ENCODE measurements at places on chromosomes 7 and 10.
A peak's percentile ranks its signal among the peaks of the same experiment; 100 is the strongest.

- DNase-seq, result no peak
Measured at GRCh38 chr10:106859892-106860652, 304.4 kb downstream of the SORCS1 start.

DNA sequence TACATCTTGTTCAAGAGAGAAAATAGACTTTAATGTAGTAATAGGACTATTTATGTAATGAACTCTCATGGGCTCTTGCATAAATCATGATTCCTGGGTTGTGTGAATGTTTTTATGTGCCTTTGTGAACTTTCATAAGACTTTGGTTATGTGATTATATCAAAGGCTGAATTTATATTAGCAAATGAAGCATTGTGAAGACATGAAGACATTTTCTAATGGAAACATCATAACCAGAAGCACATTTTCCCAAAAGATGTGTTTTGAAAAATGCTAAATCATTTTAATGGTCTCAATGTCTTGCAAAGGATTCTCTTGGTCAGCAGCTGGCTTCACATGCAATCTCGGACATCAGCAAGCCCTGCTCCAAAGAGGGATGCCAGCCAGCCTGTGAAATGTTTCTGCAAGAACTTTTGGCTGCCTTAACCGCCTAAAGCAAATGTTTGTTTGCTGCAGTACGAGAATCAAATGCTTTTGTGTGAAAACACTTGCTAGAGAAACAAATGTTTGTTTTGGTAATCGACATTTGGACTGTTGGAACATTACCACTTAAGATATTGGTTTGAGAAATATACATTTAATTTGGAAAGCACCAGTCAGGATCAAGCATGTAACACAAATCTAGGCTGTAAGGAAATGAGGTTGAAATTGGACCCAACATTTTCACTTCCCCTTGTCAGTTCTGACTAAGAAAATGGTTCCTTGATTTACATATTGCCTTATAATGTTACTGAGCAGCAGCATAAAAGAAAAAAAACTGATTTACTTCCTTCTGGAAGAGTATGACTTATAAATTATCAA is 102.1 kb downstream of the RTKN2 start:
- DNase-seq, result no peak

GRCh38 chr10:45410489-45410806 is 36.4 kb downstream of the ALOX5 start:
- no peak for DNase-seq

GRCh38 chr7:100626530-100627237 is 14.3 kb downstream of the MOSPD3 start:
- peak; percentile 44 for DNase-seq

- DNase-seq, result no peak
Measured at GRCh38 chr7:131483586-131483985, 72.8 kb downstream of the PODXL start.

DNA sequence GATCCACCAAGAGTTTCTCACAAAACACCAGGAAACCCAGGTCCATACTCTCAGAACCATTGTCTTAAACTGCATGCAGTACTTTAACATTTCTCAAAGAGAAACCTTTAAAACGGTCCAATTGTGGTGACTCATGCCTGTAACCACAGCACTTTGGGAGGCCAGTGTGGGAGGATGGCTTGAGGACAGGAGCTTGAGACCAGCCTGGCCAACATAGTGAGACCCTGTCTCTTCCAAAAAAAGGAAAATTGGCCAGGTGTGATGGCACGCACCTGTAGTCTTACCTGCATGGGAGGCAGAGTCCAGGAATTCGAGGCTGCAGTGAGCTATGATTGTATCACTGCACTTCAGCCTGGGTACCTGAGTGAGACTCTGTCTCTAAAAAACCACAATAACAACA is 97.5 kb upstream of the OIT3 start:
- no peak for DNase-seq

GRCh38 chr7:100563809-100564400 is 9.8 kb downstream of the SAP25 start:
- peak; percentile 35 for DNase-seq

GRCh38 chr10:7424315-7424714 is 13.5 kb upstream of the SFMBT2 start:
- no peak for DNase-seq

GRCh38 chr7:106623853-106624252 is 37.1 kb downstream of the CCDC71L start:
- no peak for DNase-seq

DNA sequence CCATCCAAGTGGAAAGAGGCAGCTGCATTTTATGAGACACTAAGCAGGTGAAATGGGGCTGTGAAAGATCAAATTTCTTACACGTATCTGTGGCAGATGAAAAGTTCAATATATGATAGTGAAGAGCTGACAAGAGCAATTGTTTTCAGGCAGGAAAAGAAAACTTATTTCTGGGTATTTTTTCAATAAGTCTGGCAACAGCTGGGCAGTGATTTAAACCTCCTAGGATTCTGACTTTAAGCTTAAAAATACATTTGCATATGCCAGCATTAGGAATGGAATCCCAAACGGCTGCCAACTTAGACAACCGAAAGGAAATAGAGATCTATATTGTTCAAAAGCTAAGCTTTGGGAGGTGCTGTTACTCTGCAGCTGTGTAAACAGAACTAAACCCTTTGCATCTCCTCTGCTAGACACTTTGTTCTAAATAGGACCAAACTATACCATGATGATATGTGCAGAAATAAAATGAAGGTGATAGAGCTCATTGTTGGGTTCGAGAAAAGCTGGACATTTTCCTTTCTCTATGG is 26.1 kb downstream of the DYNC1I1 start:
- DNase-seq, result peak; percentile 21

DNA sequence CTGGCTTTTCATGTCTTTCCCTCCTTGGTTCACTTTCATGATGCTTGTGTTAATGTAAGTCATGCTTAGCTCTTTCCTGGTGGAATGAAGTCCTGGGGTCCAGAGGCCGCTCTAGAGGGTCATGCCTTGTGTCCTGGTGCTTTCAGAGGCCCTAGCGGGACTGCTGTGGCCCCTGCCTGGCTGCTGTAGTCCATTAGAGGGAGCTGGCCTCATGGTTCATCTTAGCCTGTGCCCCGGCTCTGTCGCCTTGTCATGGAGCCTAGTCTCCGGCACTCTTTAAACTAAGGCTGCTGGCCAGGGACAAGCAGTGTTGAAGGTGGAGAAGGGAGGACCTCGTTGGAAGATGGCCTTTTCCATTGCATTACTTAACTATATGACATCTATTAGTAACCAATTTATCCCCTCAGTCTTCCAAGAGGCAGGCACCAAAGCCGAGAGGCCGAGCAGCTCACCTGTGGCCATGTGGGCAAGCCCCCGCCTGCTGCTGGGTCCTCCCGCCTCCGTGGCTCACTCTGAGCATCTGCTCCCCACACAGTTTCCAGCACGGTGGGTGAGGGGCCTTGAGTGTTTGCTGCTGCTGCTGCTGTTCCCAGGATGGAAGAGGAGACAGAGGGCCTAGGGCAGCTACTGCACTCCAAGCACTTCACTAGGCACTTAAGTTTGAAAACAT is 5.0 kb upstream of the NDUFB2 start:
- no peak for DNase-seq

DNA sequence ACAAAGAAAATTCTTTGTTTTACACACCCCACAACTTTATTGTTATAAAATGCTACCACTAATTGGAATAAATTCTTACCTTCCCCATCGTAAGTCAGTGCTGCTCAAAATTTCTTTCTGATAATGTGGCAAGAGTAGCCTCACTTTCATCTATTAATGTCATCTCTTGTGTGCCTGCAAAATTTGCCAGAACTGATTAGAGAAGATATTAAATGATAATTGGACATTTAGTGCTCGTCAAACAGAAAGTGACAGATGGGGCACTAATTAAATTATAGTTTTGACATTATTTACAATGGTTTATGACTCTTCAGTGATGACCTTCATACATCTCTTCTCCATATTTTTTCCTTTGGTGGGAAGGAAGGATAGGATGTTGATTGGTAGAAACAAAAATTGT is 690.9 kb downstream of the NXPH1 start:
- no peak for DNase-seq

- DNase-seq, result no peak
Measured at GRCh38 chr7:114939484-114940097, 17.7 kb downstream of the MDFIC start.

DNA sequence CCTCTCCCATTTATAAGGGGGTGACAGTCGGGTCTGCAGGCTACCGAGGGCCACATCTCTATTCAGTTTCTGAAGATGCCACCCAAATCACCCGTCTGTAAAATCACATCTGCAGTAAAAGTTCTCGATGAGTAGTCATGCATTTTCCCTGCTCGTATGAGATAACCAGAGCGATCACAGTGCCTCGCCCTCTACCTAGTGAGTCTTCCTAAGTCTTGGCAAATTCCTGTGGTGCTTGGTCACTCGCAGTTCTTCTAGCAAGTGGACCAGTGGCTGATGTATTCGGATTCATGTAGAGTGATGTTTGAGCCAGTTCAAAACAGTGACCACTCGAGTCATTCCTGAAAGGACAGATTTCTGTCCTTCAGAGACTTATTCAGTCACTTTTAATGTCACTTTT is 44.9 kb downstream of the INSYN2A start:
- DNase-seq, result no peak

- no peak for DNase-seq
Measured at GRCh38 chr10:86316990-86317389, 49.6 kb downstream of the GRID1 start.

DNA sequence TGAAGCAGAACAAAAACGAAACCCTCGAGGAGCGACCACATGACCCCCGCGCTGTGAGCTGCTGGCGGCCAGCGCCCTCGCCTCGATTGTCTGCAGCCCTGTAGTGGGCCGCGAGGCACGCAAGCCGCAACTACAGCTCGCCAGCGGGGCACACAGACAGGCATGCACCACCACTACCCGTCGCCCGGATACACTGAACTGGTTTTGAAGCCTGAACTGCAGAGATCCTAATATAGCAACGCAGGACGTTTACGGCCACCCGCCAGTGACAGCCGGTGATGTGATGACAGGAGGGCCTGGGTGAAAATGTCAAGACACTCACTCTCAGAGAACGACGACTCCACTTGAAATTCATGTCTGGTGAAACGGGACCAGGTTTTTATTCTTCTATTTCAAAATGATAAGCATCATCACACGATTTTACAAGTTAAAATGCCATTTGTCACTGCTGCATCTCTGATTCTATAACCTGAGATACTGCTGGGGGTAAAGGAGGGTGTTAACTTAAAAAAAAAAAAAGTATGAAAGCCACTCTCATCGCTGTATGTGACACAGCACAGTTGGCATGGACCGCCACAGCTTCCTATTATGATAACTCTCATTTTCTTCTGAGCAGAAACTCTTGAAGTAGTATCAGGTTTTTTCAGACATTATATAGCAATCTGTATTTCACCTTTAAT is 120.3 kb upstream of the DIP2C start:
- no peak for DNase-seq

DNA sequence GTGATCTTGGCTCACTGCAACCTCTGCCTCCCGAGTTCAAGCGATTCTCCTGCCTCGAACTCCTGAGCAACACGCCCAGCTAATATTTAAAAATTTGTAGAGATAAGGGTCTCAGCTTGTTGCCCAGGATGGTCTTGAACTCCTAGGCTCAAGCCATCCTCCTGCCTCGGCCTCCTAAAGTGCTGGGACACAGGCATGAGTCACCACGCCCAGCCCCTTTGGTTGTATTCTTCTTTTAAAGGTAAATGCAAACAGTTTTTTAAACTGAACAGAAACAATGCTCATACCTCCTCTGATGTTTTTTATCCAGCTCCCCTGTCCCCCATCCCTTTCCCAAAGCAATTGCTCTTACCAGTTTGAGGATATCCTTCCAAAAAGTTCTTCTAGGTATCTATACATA is 79.5 kb upstream of the DUSP5 start:
- DNase-seq, result no peak

- no peak for DNase-seq
Measured at GRCh38 chr10:93461807-93462178, 20.3 kb downstream of the MYOF start.

- DNase-seq, result no peak
Measured at GRCh38 chr10:92530891-92531535, 42.9 kb downstream of the IDE start.

DNA sequence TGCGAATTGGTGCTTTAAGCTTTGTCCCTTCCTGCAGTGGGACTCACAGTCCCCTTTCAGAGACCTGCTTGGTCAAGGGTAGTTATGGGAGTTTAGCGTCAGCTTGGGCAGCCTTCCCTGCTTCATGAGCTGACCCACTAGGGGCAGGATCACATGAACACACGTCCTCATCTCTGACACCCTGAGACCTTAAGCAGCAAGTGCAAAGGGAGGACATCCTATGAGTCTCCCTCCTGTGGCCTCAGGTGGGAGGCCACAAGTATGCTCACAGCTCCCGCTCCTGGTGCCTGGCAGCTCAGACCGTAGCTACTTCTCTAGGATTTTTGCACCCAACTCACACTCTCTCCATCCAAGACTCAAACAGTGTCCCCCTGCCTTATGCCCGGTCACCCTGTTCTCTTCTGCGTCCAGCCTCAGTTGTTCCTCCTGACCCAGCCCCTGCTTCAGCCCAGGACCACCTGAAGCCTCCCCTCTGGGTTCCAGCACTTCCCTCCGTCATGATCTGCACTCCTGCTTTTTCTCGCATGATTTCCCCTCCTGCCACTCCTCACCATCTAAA is 136.6 kb upstream of the FAM20C start:
- no peak for DNase-seq

DNA sequence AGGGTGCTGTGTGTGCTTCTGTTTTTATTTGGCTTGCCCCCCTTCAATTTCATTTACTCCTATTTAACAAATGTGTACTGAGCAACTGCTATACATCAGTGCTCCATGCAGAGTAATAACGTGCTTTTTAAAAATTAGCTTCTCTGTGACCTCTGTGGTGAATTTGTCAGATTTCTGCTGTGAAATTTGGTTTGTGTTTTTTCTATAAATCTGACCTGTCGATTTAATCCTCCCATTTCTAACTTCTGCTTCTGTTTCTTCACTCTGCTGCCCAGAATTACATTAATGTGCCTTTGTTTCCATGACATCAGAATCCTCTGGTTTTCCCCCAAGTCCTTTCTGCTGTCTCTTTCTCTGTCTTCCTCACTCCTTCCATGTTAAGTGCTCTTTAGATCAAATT is 123.8 kb upstream of the CACNA2D1 start:
- no peak for DNase-seq

- peak; percentile 48 for DNase-seq
Measured at GRCh38 chr7:102122026-102122425, 164.6 kb upstream of the SH2B2 start.

DNA sequence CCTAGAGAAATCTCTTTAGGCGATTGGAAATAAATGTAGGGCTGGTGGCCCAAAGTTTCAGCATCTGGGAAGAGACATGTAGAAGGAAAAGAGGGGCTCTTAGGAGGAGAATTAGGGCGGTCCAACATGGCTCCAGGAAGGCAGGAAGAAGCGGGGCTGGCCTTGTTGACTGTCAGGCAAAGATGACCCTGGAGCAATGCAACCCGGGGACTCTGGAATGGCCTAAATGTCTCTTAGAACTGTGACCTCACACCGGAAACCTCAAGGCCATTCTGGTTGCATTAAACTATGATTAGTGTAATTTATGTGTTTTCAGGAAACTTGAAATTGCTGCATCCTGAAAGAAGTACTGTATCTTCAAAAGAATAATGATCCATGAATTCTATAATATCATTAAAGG is 66.8 kb downstream of the NRP1 start:
- no peak for DNase-seq
